ENCODE measurements at places on chromosomes 6 and 20.

DNA sequence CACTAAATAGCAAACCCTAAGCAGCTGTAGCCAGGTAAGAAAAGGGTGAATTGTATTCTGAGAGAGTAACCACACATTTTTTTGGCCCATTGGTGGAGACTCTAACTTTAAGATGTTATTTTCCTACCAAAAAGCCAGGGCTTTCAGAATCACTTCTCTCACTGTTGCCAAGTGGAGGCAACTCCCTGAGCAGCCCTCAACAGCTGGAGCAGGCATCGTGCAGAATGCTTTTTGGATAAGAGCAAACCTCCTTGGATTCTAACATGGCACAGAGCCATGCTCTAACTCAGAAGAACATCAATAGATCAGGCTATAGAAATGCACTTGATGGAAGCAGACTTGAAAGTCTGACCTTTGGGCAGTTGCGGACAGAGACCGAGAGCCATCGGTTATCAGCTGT, 722.2 kb upstream of the CHD6 start:
- no peak for DNase-seq

- DNase-seq: no peak
Measured at GRCh38 chr6:150606168-150606591, 6.5 kb downstream of the PLEKHG1 start.

- no peak for DNase-seq
Measured at GRCh38 chr6:72636786-72637185, 14.9 kb downstream of the KCNQ5 start.

GRCh38 chr20:63167918-63168520, 47.9 kb downstream of the YTHDF1 start:
- DNase-seq: no peak

- DNase-seq: no peak
Measured at GRCh38 chr6:89640804-89641203, 2.3 kb upstream of the LYRM2 start.

- no peak for DNase-seq
Measured at GRCh38 chr6:44278774-44279697, 8.8 kb downstream of the TMEM151B start.

GRCh38 chr6:149300563-149300962, 16.9 kb upstream of the TAB2 start:
- no peak for DNase-seq

DNA sequence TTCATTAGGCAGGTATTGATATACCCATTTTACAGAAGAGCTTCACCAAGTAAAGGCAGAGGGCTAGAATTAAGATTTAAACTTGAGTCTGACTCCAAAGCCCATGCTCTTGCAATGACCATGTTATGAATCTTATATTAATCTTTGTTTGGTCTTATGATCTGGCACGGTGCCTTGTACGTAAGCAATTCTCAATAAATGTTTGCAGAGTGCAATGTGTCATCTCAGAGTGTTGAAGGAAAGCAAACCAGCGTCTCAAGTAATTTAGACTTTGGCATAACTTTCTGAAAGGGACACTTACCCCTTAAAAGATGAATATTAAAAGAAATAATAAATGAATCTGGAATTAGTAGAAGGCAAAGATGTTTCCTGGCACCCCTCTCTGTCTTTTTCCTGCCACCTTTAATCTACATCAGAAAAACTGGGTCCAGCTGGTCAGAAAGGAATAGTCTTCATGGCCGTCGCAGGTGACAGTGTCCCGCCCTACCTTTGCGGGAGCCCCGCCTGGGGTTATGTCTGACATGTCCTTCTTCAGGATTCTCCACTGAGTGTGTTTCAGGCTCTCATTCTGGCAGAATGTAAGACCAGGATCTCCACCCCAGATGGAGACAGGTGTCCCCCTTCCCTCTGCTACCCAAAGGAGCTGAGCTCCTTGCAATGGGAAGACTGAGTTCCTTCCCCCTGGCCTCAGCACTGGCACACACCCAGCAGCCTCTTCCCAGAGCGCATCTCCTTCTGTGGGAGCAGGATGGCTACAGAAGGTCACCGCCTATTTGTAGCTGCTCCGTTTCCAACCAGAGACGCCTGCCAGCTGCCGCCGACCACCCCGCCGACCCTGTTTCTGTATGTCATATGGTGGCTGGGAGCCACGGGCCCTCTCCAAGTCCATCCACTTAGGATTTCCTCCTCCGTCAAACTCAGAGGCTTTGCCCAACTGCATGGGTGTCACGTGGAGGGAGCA, 266.3 kb upstream of the ECI2 start:
- no peak for DNase-seq

- DNase-seq: no peak
Measured at GRCh38 chr6:36333931-36334725, 2.6 kb downstream of the BNIP5 start.

DNA sequence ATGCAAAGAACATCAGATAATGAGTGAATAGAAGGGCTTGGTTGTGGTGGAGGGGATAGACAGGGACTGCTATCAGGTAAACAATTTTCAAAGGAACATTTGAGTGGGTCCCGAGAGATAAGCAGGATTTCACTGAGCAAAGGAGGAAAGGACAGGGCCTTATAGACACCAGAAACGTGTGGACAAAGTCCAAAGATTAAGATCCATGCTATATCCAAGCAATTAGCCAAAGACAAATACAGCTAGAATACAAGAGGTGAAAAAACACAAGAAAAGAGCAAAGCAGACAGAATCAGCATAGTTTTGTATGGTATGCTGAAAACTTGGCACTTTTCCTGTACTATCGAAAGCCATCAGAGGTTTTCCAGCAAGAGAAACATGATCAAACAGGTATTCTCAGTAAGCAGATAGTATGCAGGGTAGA, 59.8 kb downstream of the CDK19 start:
- no peak for DNase-seq

DNA sequence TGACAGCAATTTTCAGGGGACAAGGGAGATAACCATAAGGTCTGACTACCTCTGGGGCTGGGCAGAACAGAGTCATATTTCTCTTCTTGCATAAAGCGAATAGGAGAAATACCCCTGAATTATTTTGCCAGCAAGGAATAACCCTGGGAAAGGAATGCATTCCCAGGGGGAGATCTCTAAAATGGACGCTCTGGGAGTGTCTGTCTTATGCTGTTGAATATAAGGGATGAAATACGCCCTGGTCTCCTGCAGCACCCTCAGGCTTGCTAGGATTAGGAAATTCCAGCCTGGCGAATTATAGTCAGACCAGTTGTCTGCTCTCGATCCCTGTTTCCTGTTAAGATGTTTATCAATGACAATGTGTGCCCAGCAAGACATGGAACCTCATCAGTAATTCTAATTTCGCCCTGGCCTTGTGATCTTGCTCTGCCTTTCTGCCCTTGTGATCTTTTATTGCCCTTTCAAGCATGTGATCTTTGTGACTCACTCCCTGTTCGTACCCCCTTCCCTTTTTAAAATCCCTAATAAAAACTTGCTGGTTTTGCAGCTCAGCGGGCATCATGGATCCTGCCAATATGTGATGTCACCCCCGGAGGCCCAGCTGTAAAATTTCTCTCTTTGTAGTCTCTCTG, 221.6 kb upstream of the HS3ST5 start:
- no peak for DNase-seq

GRCh38 chr6:42251911-42252637, 34.4 kb upstream of the MRPS10 start:
- no peak for DNase-seq

- DNase-seq: no peak
Measured at GRCh38 chr20:10774357-10774943, 100.7 kb upstream of the JAG1 start.

DNA sequence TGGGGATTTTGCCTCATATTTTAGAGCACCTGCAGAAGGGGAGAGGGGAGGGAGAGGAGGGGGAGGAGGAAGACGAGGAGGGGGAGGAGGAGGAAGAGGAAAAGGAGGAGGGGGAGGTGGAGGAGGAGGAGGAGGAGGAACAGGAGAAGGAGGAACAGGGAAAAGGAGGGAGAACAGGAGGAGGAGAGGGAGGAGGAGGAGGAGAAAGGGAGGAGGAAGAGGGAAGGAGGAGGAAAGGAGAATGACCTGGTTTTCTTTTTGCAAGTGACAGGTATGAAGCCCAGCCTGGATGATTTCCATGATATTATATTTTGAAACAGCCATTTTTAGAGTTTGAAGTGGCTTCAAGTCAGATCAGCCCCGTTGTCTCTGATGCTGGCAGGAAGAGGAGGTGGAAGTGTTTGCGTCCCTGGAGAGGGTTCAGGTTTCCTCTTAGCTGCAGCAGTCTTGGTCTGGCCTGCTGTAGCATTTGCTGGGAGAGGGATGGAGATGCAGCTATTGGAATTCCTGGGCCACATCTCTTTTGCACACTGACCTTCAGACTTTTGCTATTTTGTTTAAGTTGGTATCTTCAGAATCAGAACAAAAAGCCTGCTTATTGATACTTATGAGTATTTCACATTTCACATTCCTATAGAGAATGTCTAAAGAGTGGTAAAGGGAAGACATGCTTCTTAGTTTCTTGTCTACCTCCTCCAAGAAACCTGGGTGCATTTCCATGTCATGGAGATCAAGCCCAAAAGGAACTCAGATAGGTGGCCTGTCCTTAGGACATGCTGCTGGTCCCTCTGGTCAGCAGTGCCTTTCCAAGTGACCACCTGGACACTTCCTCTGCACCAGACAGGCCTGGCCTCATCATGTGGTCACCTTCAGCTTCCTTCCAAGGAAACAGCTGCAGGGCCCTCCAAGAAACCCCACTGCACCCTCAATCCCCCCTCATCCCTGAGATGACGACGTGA, 54.3 kb upstream of the IYD start:
- no peak for DNase-seq

- DNase-seq: no peak
Measured at GRCh38 chr6:101509536-101509935, 116.0 kb downstream of the GRIK2 start.

- DNase-seq: no peak
Measured at GRCh38 chr6:64996301-64996700, 710.7 kb downstream of the EYS start.

DNA sequence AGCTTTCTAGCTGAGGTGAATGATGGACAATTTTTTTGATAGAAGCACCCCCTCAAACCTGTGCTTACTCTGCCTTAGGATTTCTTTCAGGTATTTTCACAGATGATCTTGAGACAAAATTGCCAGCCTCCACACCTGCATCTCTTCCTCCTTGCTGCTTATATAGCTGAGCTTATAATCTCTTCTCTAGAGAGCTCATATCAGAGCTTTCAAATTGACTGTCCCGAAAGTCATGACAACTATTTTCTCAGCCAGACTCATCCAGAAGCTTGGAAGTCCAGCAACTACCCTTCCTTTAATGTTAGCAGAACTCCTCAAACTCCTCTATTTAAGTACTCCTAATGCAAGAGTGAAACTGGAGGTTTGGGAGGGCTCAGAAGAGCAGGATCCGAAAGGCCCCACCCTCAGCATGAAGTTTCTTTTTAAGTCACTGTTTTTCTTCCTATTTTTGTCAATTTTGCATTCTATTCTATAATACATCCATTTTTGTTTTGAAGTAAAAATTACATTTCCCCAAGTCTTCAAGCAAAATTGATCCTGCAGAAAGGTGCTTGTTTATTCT, 12.7 kb downstream of the CGA start:
- DNase-seq: no peak

- no peak for DNase-seq
Measured at GRCh38 chr6:158321960-158322359, 9.7 kb downstream of the TULP4 start.

- peak; percentile 62 for DNase-seq
Measured at GRCh38 chr20:44651684-44652423, at the start of gene ADA. TSS of gene ADA (minus strand) at chr20:44651699. CDS start at chr20:44651607, 92 bp downstream.

GRCh38 chr20:48682529-48683363, 145.1 kb downstream of the PREX1 start:
- DNase-seq: no peak

- DNase-seq: no peak
Measured at GRCh38 chr6:170090561-170090960, 200.3 kb downstream of the DLL1 start.

- peak; percentile 58 for DNase-seq
Measured at GRCh38 chr6:90249458-90249857, 47.2 kb downstream of the BACH2 start.

DNA sequence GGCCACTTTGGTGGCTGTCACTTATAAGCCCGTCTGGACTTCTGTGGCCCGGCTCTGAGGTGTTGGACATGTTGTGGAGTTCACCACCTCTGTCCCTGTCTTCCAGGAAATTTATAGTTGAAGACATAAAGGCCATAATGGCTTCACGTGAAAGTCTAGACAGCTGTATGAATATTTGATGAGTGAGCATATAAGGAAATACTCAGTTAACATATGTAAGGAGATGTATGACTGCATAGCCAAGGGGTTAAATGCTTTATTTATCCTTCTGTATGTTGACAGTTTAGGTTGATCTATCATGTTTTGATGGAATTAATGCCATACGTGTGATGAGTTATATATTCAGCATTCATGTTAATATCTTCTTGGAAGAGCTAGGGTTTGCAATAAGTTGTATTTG, 16.1 kb downstream of the HIVEP1 start:
- DNase-seq: no peak

DNA sequence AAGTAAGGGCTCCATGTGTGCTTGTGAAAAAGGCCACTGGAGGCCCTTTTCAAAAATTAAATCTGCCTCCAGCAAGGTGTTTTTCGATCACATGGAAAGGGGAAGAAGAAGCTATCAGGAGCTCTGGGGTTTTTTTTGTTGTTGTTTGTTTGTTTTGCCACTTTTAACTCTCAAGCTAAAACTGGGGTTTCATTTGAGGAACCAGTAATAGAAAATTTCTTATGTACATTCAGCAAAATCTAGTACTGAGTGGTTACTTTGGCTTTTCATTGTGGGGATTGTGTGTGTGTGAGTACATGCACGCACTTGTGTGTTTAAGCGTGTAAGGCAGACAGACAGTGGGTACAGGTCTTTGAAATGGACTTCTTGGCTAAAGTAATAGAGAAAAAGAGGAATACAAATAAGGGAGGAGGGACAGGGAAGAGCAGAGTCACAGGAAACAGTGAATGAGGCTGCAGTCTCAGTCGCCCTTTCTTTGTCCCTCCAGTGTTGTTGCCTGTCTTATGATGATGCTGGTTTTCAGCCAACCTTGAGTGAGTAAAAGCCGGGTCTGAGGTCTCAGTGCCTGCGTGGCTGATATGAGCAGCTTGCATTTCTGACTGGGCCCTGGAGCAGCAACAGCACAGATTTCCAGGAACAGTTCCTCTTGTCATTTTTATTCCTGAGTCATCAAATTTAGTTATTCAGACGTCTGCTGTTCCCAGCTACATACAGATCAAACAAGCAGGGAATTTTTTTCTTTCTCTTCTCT, 26.2 kb downstream of the SLC16A10 start:
- no peak for DNase-seq

Measured in CD8-positive, alpha-beta T cell (primary cell).